Fibroblast of the aortic adventitia (primary cell): ENCODE measurements at places on chromosomes 1 and 21. TPM values are rescaled to one million over a fixed set of nuclear protein-coding genes. Genes with fewer than 3 reads are reported as not detected.

TMEM51 gene
- 1.4 and 6.5 TPM in 2 replicates for total RNA-seq

LCE1E gene
- total RNA-seq, result not detected in 2 replicates

RPTN gene
- total RNA-seq, result not detected in 2 replicates

GJB5 gene
- total RNA-seq, result not detected in 2 replicates

MYCL gene
- total RNA-seq, result 0.41 and 0.81 TPM in 2 replicates

RASSF5 gene
- 4.1 and 6.6 TPM in 2 replicates for total RNA-seq

RWDD3 gene
- total RNA-seq, result 12.5 and 20.6 TPM in 2 replicates

TSPAN2 gene
- 0.18 and 2.5 TPM in 2 replicates for total RNA-seq

OR2T2 gene
- not detected in 2 replicates for total RNA-seq

CRYBG2 gene
- total RNA-seq, result not detected in 2 replicates

NEXN gene
- total RNA-seq, result 17.6 and 66.4 TPM in 2 replicates

FAM72D gene
- total RNA-seq, result 2.2 TPM in 1 of 2 replicates, not detected in the other

RNU1-2 gene
- total RNA-seq, result under 0.01 and 2,882 TPM in 2 replicates

PRRX1 gene
- total RNA-seq, result 411 and 679 TPM in 2 replicates

GPR157 gene
- 1.6 and 2.2 TPM in 2 replicates for total RNA-seq

CLEC20A gene
- not detected in 2 replicates for total RNA-seq

FCRLA gene
- 0.90 TPM in 1 of 2 replicates, not detected in the other for total RNA-seq

SDC3 gene
- 26.8 and 47.5 TPM in 2 replicates for total RNA-seq

OR2T29 gene
- total RNA-seq, result not detected in 2 replicates

ASCL5 gene
- total RNA-seq, result not detected in 2 replicates

ADGRL4 gene
- 12.3 and 139 TPM in 2 replicates for total RNA-seq

PRUNE1 gene
- 3.4 and 10.8 TPM in 2 replicates for total RNA-seq

NBPF9 gene
- total RNA-seq, result 15.0 and 20.5 TPM in 2 replicates

KCNE1 gene
- total RNA-seq, result 0.09 and 0.74 TPM in 2 replicates

UBE2J2 gene
- 19.9 and 35.3 TPM in 2 replicates for total RNA-seq

CFHR2 gene
- not detected in 2 replicates for total RNA-seq

IFT25 gene
- total RNA-seq, result 20.8 and 53.4 TPM in 2 replicates

EVA1C gene
- total RNA-seq, result 14.5 and 17.8 TPM in 2 replicates

AZIN2 gene
- total RNA-seq, result 3.9 and 8.1 TPM in 2 replicates

LORICRIN gene
- total RNA-seq, result not detected in 2 replicates

SLC45A1 gene
- total RNA-seq, result 2.0 TPM in 2 replicates

NCF2 gene
- 0.63 and 0.74 TPM in 2 replicates for total RNA-seq

SAMSN1 gene
- total RNA-seq, result 0.27 TPM in 1 of 2 replicates, not detected in the other

AMY2A gene
- not detected in 2 replicates for total RNA-seq

RBP7 gene
- not detected in 2 replicates for total RNA-seq

NHLH1 gene
- total RNA-seq, result not detected in 2 replicates

CCDC17 gene
- total RNA-seq, result 0.72 and 4.0 TPM in 2 replicates

TBX19 gene
- total RNA-seq, result 0.99 TPM in 1 of 2 replicates, not detected in the other

ZFP69B gene
- total RNA-seq, result 6.1 and 8.5 TPM in 2 replicates

C4BPA gene
- total RNA-seq, result not detected in 2 replicates

CYP4A22 gene
- total RNA-seq, result not detected in 2 replicates

KDF1 gene
- total RNA-seq, result not detected in 2 replicates

S100A12 gene
- not detected in 2 replicates for total RNA-seq

GSTM5 gene
- total RNA-seq, result 6.1 and 13.0 TPM in 2 replicates

UMODL1 gene
- total RNA-seq, result not detected in 2 replicates

LRRC53 gene
- not detected in 2 replicates for total RNA-seq

CAMSAP2 gene
- 53.8 and 57.5 TPM in 2 replicates for total RNA-seq

CD1E gene
- total RNA-seq, result not detected in 2 replicates

RCC2 gene
- 40.1 and 46.0 TPM in 2 replicates for total RNA-seq

CCDC27 gene
- not detected in 2 replicates for total RNA-seq

GPR153 gene
- 9.9 and 10.9 TPM in 2 replicates for total RNA-seq

AMY1B gene
- not detected in 2 replicates for total RNA-seq

EPHA2 gene
- total RNA-seq, result 7.8 and 7.9 TPM in 2 replicates

SLC35F3 gene
- not detected in 2 replicates for total RNA-seq

KRTAP11-1 gene
- not detected in 2 replicates for total RNA-seq
